ENCODE measurements at places on chromosomes 1 and 21. TPM values are rescaled to one million over a fixed set of nuclear protein-coding genes. Genes with fewer than 3 reads are reported as not detected.

The WNT4 gene
- 0.92 TPM for total RNA-seq

The SPATA1 gene
- total RNA-seq: 5.0 TPM

GRCh38 chr1:46490656-46491442, 1.2 kb downstream of the DMBX1 start:
- DNase-seq: no peak

DNA sequence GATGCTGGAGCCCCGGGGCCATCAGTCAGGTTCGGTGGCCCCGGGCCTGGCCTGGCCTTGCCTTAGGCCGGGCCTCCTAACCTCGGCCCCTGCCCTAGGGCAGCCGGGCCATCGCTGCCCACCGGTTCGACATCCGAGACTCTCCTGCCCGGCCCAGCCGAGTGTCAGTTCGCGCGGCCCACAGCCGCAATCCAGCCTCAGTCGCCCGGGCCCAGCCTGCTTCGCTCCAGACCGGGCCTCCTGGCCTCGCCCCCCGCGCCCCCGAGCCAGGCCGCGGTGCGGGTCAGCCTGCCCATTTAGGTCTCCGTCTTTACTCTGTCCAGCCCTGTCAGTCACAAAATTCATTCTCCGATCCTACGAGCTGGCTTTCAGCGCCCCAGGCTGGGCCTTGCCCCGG, 777 bp downstream of the LRRC41 start:
- DNase-seq: no peak

The TBX19 gene
- 2.2 TPM for total RNA-seq

GRCh38 chr1:60573121-60573520, 499.6 kb upstream of the C1orf87 start:
- no peak for DNase-seq

DNA sequence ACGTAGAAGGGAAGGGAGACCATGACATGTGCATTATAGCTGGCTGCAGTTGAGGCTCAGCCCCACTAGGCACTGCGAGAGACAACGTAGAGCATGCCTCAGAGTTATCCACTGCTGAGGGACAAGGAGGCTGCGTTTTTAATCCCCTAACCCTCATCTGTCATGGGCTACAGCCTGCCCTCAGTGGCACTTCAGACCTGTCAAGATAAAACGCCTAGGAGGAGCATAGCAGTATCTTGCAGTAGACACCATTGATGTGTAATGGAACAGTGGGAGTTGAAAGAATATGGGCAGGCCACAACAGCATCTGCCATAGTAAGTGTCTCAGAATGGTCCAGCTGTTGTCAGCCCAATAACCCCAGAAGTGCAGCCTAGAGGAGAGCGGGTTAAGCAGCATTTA, 307.0 kb upstream of the PTBP2 start:
- DNase-seq: no peak

DNA sequence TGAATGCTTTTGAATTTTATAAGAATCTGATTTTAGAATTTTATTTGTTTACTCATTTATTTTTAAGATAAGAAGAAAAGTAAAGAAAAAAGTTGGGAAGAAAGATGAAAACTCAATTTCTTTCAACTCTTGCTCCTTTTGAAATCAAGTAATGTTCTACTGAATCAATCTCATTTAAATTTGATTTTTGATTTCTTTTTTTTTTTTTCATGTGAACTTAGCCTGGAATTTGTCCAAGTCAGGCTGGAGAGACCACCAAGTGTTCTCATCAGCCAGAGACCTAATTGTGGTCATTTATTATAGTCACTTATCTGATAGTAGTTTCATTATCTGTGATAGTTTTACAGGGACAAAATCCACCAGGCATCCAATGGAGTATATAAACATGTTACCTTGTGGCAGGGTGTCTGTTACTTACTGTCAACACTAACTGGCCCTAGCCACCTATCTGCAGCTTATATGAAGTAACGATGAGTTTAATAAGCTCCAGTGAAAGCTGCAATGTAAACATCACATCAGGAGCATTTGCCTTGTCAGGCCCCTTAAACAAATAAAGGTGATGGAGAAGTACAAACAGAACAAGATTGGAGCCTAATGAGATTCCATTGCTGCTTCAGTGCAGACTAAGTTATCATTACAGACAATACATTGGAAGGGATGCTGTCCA, 39.2 kb downstream of the HLX start:
- DNase-seq: no peak

DNA sequence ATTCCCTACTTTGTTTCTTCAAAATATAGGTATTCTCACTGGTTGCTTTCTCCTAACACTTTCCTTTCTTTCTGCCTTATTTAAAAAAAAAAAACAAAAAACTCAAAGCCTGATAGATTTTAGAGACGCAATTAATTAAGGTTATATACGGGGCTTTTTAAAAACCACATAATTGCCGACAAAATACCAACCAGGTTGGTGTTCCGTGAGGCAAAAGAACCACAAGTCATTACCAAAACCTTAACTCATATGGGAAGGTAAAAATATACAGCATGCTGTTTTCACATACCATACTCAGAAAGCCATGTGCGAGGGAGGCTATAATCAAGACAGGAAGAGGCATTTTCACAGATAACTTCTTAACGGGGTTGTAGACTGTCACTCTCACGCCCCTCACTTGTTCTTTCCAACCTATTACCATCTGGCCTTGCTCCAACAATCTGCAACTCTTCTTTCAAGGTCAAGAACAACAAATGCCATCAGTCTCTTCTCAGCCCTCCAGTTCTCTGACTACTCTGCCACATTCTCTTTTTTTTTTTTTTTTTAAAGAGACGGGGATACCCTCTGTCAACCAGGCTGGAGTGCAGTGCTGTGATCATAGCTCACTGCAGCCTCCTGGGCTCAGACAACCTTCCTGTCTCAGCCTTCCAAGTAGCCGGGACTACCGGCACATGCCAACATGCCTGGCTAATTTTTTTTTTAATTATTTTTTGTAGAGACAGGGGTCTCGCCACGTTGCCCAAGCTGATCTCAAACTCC, 102.6 kb downstream of the APP start:
- no peak for DNase-seq

DNA sequence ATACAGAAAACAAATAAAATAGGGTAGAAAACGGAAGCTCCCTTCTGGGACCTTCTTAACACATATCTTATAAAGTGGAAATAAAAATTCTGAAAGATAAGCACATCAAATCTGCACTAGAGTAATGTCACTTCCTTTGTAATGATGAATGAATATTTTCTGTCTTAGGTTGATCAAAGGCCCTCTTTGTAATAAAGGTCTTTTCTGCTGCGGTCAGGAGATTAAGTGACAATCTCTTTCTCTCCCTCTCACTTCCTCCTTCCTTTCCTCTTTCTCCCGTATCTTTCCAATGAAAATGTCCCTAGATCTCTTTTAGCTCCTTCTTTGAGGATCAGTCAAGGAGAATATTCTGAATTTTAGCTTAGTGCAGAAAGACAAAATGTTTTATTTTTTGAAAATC, 33.8 kb downstream of the TMCO1 start:
- no peak for DNase-seq

The NBPF20 gene
- total RNA-seq: 3.5 TPM
